Inflammatory macrophage treated with lipopolysaccharide for 1 hour (primary cell): ENCODE measurements at places on chromosomes 5 and 9.

- DNase-seq, result no peak
These were observed 21.3 kb downstream of the NR6A1 start for GRCh38 chr9:124749781-124750180.

DNA sequence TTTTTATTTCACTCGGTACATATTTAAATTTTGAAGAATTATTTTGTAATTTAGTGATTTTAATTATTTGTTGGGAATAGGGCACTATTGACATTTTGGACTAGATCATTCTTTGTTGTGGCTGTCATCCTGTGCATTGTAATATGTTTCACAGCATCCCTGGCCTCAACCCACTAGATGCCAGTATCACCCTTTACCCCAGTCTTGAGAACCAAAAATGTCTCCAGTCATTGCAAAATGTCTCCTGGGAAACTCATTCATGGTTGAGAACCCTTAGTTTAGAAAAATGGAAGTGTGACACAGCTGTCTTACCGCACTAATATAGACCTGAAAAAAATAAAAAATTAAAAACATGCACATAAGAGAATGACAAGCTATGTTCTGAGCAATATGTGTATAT, 88.4 kb upstream of the CCDC152 start:
- DNase-seq, result no peak

- no peak for DNase-seq
These were observed 217.3 kb upstream of the RASEF start for GRCh38 chr9:83280268-83280667.

DNA sequence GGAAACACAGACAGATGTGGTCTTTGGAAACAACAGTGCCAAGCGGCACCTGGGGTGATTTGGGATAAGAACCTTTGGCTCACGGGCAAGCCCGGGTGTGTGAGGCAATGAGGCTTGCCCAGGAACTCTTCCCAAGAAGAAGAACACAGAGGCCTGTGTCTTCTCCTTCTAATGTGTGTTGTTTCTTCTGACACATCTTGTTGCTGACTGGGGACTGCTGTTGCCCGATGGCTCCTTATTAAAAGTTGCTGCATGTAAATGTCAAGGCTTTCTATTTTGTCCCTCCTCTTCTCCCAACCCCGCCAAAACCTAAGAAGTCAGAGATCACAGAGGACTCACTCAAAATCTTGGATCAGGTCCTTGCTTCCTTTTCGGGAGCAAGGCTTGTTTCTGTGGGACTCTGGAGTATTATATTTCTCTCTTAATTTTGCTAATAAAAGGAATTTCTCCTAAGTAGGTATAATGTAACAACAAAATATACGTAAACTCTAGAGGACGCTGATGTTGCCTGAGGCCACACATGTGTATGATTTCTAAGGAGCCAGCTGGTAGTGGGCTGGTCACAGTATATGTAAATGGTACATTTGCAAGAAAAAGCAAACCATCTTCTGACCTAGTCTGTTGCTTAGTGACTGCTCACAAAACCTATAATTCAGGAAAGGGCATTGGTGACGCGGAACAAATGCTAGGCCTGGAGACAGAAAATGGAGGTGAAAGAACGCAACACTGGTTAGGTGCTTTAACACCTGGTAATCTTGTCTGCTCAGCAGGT, 232.5 kb downstream of the GADD45G start:
- no peak for DNase-seq

DNA sequence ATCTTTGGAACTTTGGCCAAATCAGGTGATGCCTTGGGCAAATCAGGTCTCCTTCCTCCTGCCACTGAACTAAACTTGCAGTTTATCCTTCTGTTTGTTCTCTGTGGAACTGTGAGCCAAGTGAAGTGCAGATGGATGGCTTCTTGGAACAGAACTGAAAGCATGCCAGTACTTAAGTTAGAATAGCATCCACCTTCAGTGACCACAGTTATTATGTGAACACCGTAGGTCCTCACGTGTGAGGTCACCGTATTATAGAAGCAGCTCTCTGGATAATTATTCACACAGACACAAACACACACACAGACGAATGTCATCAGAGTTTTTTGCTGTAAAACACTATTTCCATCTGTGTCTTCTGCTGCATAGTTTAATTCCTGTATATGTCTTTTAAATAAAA, 162.6 kb downstream of the EFNA5 start:
- DNase-seq, result no peak

GRCh38 chr9:32968101-32969011, 33.1 kb downstream of the APTX start:
- DNase-seq, result peak; percentile 24

- DNase-seq, result no peak
These were observed 25.0 kb downstream of the CEP120 start for GRCh38 chr5:123398058-123398733.

DNA sequence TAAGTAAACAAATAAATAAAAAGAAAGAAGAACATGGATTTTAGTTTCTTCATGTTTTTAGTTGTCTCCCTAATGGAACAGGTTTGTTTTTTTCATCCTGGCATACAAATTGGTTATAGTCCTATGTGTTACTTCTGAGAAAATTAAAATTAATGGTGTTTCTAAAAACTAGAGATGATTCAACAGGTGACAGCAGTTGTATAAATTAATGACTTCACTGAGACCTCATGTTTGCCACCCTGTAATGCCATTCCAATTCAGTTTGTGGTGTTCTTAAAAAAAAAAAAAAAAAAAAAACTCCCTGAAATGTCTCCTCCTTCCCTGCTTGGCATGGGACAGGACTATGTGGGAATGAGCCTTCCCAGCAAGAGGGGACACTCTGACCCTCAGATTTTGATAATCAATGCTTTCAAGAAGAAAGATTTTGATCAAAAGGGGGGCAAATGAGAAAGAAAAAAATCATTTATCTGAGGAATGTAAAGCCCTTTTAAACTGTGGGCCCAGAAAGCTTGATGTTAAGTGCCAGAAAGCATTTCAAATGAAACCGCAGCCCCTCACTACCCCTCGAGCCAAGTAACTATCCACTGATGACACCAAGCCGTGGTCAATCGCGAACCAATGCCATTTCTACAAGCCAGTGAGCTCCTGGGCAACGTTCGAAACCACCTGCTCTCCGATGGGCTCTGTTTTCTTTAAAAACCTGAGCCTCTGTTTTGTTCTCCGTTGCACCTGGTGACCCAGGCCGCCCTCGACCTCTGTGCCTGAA, 941 bp downstream of the EXD3 start:
- DNase-seq, result no peak

- no peak for DNase-seq
These were observed 72.0 kb downstream of the FCHO2 start for GRCh38 chr5:73027816-73028215.

DNA sequence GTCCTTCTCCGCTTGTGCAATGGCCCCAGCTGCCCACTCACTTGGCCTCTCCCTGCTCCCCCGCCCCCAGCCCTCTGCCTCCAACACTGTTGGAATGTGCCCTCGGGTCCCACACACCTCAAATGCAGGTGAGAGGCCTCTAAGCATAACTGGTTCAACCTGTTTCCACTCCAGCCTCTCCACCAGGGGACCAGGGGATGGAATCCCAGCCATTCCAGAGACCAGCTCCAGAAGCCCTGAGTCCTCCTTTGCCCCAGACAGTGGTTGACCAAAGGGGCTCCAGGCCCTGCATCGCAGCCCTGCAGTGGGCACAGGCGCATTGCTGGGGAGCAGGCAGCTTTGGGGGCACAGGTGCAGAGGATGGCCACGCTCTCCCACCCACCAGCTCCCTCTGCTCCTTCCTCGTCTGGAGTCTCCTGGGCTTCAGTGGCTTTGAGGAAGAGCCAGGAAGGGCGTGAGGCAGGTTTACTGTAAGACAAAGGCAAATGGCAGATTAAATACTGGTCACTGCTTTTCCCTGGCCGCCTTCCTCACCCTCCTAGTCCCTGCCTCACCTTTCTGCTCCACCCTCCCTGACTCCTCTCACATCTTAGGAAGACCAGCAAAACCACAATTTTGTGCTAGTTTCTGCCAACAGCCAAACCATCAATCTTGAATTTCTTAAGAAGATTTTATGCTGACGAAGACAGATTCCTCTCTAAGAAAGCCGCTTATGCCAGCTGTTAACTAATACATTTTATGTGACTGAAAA, 29.1 kb upstream of the IRX2 start:
- no peak for DNase-seq

GRCh38 chr5:112174959-112175594, 244.0 kb downstream of the EPB41L4A start:
- peak; percentile 78 for DNase-seq

- peak; percentile 82 for DNase-seq
These were observed 43.3 kb upstream of the NCS1 start for GRCh38 chr9:130128733-130129431.

DNA sequence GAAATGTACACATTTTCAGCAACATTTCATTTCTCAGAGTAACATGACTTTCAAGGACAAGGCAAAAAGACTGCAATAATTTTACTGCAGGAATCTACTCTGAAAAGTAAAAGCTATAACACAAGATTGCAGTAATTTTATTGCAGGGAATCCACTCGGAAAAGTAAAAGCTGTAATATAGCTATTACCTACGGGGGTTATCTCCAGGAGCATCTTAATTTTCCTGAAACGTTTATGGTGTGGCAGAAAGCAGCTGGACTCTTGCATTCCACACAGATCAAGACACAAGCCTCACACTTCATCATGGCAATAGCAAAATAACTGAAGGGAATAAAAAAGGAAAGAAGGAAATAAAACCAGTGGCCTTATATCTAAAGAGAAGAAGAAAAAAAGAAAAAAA, 171.2 kb downstream of the TSSK1B start:
- no peak for DNase-seq

DNA sequence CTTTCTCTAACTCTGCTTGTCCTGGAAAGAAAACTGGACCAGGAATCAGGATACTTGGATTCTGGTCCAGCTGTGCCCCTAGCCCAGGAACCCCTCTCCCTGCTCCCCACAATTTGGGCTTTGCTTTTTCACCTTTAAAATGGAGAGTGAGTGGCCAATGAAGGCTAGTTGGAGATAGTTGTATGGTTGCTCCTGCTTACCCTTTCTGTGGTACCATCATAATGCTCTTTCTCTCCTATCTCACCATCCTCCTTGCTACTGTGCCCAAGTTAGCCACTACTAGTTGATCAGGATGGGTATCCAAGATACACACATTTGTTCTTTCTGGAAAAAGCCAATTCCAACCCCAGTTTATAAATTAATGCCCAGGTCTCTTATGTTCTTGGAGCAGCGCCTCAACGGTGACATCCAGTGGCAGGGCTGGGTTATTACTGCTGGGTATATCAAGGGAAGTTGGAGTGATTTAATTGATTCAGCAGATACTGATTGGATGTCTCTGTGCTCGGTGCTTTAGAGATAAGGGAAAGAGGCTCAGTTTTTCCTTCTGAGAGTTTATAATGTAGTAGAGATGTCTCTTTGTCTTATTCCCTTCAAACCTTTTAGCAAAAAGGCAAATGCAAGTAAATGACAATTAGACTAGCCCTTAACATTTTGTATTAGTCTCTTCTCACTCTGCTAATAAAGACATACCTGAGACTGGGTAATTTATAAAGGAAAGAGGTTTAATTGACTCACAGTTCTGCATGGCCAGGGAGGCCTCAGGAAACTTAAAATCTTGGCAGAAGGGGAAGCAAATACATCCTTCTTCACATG, 38.5 kb downstream of the FAXDC2 start:
- peak; percentile 42 for DNase-seq

- DNase-seq, result no peak
These were observed 43.9 kb downstream of the ADAMTS2 start for GRCh38 chr5:179301376-179301775.

- DNase-seq, result no peak
These were observed 338.2 kb upstream of the TARS1 start for GRCh38 chr5:33102551-33102950.

DNA sequence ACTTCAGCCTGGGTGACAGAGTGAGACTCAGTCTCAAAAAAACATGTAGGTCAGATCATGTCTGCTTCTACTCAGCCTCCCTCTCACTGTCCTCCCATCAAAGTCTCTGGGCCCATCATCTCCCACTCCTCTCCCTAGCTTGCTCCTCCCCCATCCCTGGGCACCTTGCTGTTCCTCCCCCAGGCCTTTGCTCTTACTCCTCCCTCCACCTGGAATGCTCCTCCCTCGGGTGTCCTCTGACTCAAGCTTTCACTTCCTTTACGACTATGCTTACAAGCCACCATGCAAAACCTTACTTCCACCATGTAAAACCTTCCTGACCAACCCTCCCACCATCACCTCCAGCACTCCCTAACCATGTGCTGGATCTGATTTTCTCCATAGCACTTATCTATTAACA, 51.5 kb downstream of the MTMR12 start:
- DNase-seq, result no peak

GRCh38 chr9:126693428-126693944, 79.8 kb downstream of the LMX1B start:
- DNase-seq, result no peak

DNA sequence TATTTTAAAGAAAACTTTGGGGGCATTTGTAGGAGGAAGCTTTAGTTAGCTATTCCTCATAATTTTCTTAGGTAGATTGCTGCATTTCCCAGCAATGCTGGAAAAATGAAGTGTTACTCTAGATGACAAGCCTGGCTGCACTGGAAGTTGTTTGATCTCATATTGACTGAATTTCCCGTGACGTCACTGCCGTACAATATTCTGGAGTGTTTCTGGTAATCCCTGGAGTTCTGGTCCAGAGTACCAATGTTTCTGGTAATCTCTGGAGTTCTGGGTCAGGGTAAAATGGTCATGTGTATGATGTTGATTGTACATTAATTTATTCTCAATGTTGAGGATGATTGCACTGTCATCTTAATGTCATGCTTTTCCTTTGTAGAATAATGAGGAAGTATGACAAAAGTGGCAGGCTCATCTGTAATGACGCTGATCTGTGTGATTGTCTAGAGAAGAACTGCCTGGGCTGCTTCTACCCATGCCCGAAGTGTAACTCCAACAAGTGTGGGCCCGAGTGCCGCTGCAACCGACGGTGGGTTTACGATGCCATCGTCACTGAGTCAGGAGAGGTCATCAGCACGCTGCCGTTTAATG, 26.2 kb downstream of the ARL14EPL start:
- peak; percentile 7 for DNase-seq

GRCh38 chr5:73118391-73118973, 1.9 kb upstream of the TMEM171 start:
- DNase-seq, result no peak

DNA sequence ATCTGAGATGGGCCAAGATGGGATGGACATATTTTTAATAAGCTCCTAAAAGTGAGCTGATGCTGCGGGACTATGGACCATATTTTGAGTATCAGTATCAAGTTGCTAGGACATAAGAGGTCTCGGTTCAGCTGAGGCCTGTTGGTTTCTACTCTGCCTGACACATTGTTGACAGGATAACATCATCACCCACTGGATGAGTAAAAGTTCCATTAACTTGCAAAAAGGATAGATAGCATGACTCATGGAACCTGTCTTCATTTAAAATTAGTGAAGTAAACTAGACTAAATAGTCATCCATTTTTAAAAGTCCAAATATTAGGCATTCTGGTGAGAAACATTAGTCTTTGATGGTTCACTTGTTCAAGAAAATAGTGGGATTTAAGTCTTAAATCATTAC, 33.3 kb downstream of the PARP8 start:
- no peak for DNase-seq

GRCh38 chr9:112777914-112778313, 27.4 kb downstream of the SNX30 start:
- no peak for DNase-seq

GRCh38 chr9:107214915-107215314, 68.2 kb upstream of the RAD23B start:
- no peak for DNase-seq
